ENCODE measurements at places on chromosomes 13 and 19.

DNA sequence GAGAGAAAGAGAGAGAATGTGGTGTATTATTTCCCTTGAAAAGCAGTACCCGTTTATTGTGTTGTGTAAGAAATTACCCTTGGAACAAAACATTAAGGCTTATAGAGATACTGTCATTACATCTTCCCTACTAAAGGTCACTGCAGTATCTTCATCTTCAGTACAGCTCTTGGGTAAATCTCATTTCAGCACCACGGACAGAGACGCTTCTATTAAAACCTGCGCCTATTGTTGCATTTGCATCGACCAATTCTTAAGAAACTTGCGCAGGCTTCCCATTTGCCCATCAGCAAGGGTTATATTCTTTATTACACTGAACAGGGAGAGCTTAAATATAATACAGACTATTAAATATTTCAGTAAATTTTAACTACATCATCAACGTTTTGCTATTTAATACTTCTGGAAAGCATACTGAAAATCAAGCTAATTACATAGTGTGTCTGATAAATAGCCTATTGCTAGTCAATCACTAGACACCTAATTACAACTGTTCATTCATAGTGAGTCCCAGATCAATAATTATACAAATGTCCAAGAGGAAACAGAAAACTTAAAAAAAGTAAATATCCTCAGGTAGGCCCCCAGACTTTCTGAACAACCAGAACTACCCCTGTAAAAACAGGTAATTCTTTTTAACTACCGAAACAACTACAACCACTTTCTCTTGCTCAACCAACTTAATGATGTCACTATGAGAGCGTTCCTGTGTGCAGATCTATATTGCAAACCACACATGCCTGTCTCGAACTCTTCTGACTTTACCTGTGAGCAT is 350.6 kb downstream of the LIG4 start:
- peak; percentile 26 for DNase-seq

- DNase-seq: no peak
Measured at GRCh38 chr13:77554069-77554468, 18.6 kb downstream of the SCEL start.

DNA sequence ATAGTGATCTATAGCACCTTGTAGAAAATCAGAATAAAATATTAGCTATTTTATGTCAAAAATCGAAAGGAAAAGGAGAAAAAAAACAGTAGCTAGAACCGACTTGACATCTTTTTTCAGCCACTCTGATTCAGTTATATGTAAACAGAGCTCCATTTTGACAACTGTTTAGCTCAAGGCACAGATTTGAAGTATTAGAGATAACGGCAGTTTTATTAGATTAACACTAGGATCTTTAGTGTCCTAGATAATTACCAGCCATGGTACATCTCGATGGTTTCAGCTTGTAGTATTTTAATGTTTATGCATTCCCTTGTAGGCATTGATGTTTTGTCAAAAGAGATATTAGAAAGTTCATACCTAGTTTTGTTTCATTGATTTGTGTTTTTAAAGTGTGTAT is 67.3 kb downstream of the PCDH17 start:
- no peak for DNase-seq

DNA sequence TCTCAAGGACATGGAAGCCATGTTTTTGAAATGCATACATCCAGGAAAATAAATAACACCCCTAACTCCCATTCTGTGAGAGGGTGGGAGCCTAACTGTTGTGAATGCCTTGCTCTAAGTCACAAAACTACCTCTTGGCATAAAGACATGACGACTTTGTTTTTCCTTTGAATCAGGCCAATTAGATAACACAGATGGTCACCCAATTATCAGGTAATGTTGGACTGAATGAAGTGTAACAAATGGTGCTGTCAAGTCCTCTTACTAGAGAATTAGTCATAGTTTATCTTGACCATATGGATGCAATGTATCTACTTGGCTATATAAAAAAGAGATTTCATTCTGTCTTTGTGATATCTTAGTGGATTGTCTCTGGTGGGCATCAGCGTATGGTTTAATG is 553.6 kb upstream of the ATXN8OS start:
- DNase-seq: no peak

- DNase-seq: peak; percentile 5
Measured at GRCh38 chr19:57473646-57474045, 3.7 kb downstream of the ZNF772 start.

DNA sequence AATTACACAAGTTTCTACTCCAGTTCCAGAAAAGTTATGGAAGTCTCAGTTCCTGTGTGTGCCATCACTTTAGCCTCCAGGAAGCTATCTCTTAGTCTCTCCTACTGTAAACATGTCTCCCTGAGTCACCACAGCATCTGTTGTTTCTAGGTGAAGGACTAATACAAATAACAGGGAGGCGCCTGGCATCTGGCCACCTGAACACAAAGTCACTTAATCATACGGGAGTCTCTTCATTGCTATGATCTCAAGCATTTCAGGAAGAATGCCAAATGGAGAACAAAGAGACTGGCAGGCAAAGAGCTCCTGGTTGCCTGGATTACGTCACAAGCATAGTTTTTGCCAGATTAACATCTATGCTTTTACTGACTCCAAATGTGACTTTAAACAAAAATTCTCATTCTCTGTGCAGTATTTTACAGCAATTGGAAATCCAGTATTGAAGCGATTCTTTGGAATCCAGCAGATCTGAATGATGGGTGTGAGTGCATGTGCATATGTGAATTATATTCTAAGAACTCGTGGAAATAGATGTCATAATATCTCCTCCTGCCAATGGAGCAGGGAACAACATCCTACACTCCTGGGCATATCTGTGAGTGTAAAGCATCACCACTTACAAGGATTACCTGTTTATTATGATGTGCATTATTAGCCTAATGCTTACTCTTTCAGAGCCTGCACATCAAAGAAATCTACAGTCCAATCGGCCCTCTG is 572.8 kb downstream of the PCDH9 start:
- no peak for DNase-seq

DNA sequence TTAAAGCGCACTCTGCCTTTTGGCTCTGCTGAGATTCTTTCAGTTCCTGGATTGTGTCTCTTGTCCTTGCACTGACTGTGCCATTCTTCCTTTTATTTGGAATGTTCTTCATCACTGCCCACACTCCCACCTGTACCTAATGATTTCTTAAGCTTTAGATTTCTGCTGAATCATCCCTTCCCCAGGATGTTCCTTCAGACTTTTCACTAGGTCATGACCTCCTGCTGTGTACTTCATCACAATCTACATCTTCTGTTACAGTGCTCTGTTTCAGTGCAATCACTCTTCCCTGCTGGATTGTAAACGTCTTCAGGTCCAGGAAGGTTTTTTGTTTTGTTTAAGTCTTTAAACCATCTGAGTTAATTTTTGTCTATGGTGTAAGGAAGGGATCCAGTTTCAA is 281.0 kb downstream of the ATP8A2 start:
- DNase-seq: no peak

- DNase-seq: peak; percentile 78
Measured at GRCh38 chr19:39557811-39558623, 18.1 kb upstream of the EID2 start.

GRCh38 chr19:50998686-50999085 is 2.7 kb downstream of the KLK8 start:
- no peak for DNase-seq

DNA sequence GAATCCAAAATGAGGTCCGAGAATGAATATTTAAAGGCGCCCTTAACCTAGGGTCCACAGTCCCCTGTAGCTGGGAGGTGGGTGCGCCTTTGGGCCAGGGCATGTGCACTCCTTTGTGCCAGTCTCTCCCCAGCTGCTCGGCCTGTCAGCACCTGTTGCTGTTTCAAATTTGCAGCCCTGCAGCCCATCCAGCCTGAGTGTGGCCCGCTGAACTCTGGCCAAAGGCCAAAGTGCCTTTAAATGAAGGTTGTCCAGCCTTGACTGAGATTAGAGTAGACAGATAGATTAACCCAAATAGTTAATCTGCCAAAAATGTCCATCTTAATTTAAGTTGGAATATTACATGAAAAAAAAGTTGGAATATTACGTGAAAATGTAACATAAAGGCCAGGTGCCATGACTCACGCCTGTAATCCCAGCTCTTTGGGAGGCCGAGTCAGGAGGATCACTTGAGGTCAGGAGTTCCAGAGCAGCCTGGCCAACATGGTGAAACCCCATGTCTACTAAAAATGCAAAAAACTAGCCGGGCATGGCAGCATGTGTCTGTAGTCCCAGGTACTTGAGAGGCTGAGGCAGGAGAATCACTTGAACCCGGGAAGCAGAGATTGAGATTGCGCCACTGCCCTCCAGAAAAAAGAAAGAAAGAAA is 25.3 kb downstream of the TPT1 start:
- DNase-seq: no peak

- no peak for DNase-seq
Measured at GRCh38 chr19:54298357-54299125, 14.4 kb downstream of the LILRA5 start.

DNA sequence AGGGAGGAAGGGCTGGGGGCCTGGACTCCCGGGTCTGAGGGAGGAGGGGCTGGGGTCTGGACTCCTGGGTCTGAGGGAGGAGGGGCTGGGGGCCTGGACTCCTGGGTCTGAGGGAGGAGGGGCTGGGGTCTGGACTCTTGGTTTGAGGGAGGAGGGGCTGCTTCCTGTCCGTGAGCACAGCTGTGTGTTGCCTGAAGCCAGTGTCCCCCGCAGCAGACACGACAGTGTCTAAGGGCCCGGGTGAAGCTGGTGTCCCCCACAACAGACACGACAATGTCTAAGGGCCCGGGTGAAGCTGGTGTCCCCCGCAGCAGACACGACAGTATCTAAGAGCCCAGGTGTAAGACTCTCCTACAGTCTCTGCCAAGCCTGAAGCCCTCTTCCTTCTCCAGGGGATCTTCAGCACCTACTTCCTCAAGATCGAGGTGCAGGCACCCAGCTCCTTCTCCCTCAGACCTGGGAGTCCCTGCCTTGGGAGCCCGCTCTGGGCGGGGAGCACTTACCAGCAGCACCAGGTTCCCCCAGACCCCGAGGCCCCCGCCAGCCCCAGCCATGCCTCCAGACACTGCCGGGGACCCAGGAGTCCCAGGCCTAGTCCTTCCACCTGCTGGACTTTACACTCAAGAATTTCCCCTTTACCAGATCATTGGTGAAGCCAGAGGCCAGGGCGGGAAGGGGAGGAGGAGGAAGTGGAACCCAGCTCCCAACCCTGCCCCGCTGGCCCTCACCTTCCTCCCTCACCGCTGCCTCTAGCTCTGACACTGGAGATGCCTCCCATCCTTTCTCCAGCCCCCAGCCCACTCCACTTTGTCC is at the start of gene PTPRH:
PTPRH (minus strand) TSS at position 622 of the 813 bp plus-strand sequence; CDS start at position 554, 68 bp downstream.
- DNase-seq: no peak

All from GM12865 (cell line).